MCF 10A (cell line): ENCODE measurements at places on chromosomes 3 and 15.

- no peak for DNase-seq
These were observed 54.6 kb downstream of the LPP start for GRCh38 chr3:188208516-188208981.

DNA sequence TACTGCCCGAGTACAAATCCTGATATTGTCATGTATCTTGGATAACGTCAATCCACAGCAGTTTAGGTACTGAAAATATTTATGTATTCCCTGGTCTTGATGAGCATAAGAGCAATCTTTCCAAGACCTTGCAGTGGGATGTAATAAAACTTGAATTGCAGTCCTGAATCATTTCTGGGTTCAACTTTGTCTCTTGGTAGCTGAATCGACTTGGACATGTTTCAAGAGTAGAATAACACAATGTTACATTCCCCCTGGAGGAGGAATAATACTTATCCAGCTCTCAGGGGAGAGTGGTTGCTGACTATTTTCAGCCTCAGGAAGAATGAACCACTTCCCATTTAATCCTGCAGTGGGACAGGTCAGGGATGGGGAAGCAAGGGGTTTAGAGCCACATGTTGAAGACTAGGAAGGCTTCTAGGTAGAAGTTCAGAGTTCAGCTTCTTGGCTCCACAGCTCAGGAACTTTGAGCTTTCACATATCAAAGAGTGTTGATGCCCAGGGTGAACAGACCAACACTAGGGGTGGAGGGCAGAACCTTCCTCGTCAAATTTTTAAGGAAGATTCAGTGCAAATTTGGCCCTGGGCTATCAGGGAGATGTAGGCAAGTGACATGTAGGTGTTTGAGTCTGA lies 43.4 kb upstream of the GPD1L start:
- DNase-seq: no peak

DNA sequence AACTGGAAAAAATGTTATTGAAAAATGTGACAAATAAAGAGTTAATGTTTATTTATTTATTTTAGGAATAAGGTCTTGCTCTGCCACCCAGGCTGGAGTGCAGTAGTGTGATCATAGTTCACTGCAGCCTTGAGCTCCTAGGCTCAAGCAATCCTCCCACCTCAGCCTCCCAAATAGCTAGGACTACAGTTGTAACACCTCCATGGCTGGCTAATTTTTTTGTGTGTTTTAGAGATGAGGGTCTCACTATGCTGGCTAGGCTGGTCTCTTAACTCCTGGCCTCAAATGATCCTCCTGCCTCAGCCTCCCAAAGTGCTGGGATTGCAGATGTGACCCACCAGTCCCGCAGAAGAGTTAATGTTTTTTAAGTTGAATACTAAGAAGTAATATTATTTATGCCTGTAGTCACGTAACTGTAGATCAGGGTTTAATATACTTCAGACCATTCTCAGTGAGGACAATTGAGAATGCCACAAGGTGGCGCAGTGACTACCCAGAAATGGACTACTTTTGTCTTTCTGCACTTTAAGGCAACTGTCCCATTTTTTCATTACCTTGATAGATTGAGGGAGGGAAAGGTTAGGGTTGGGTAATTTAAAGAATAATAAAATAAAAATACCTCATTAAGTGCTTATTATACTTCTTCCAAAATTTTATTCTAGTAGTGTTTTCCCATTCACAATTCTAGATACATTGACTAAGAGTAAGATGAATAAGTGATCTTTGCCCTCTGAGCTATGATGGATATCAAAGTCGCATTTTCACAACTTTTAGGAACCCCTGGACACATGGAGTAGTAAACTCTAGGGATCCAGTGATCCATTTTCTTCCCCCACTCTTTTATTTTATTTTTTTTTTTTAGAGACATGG lies 6.0 kb downstream of the MUC13 start:
- DNase-seq: peak; percentile 78

- DNase-seq: peak; percentile 36
These were observed 2.1 kb downstream of the CD47 start for GRCh38 chr3:108088697-108089096.

- no peak for DNase-seq
These were observed 266.2 kb upstream of the VEPH1 start for GRCh38 chr3:157769378-157769777.

- DNase-seq: no peak
These were observed 22.5 kb upstream of the ROPN1 start for GRCh38 chr3:124014366-124014942.

GRCh38 chr3:100029689-100030088 lies 84.6 kb downstream of the FILIP1L start:
- no peak for DNase-seq

DNA sequence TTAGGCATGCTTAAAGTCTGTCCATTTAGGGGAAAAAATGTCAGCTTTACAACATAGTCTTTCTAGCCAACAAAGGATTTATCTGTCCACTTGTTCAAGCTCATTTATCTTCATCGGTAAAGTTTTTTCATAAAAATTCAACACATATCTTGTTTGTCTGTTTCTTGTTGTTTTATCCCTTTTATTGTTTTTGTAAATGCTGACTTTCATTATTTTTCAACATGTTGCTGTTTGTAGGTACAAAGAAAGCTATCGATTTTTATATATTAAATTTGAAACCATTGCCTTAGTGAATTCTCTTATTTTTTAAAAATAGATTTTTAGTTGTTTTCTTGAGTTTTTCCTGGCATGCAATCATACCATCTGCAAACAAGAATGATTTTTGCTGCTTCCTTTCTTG lies 185.8 kb downstream of the NSMCE3 start:
- no peak for DNase-seq

GRCh38 chr15:42800731-42801474 lies 64.0 kb upstream of the CDAN1 start:
- no peak for DNase-seq

DNA sequence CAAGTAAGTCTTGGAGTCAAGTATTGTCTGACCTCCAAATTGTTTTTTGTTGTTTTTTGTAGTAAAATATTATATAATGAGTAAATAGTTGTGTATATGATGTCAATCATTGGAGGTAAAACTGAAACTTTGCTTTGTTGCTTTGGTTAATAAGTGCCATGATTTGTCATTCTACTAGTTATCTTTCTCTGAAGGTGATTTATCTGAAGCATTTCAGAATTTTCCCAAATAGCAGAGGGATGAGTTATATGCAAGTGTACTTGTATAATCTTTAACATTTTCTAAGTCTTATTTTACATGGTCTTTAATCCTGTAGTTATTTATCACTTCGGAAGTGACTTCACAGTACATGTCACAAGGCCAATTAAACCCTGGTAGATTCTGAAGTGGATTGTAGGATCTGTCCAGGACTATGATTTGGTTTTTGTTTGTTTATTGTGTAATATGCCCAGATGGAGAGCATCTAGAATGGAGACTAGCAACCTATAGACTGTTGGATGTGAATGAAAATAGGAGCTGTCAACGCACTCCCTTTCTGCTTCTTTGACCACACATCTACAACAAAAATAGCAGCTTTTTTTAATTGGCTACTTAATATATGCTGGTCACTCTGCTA lies 93.1 kb upstream of the SAMMSON start:
- DNase-seq: no peak

- DNase-seq: no peak
These were observed 15.0 kb downstream of the SPSB4 start for GRCh38 chr3:141065841-141066805.

- DNase-seq: no peak
These were observed 91.2 kb downstream of the DUT start for GRCh38 chr15:48422401-48422800.

DNA sequence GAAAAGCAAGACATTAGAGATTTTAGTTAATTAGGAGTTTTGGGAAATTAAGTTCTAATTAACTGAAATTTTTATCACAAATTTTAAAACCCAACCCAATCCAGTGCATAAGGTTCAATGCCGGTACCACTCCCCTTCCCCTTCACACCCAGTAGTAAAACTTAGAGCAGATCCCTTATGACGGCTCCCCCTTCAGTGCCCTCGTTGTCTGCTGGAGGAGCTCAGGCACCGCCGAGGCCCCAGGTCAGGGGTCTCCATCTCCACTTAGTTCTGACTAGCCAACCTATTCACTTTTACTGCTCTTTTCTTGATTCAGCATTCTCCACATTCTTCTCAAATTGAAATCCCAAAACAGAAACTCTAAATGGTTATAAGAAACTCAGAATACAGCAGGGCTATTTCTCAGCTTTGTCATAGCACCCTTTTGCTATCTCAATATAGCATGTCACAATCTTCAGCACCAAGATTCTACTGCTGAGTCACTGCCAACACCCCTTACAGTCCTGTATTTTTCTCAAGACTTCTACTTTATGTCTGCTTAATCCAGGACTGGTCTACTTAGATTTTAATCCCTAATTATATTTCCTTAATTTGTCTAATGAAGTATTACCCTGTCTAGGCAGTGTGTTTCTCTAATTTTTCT lies 39.8 kb downstream of the TUBGCP4 start:
- DNase-seq: peak; percentile 6

DNA sequence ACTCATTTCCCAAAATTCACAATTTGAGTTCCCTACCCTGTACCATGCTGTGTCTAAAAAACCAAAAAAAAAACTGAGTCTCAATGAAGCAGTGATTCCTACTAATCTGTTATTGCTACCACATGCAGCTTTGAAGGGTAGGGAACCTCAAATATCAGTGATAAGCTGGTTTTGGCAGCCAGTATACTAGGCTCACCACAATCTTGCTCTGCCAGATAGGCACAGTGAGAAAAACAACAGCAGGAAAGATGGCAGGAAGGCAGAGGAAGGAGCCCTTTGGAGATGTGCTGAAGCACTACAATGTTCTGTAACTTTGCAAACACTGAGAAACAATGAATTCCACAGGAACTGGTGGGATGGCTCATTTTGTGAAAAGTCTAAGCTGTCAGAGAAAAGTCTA lies 96.9 kb upstream of the UBP1 start:
- DNase-seq: no peak

DNA sequence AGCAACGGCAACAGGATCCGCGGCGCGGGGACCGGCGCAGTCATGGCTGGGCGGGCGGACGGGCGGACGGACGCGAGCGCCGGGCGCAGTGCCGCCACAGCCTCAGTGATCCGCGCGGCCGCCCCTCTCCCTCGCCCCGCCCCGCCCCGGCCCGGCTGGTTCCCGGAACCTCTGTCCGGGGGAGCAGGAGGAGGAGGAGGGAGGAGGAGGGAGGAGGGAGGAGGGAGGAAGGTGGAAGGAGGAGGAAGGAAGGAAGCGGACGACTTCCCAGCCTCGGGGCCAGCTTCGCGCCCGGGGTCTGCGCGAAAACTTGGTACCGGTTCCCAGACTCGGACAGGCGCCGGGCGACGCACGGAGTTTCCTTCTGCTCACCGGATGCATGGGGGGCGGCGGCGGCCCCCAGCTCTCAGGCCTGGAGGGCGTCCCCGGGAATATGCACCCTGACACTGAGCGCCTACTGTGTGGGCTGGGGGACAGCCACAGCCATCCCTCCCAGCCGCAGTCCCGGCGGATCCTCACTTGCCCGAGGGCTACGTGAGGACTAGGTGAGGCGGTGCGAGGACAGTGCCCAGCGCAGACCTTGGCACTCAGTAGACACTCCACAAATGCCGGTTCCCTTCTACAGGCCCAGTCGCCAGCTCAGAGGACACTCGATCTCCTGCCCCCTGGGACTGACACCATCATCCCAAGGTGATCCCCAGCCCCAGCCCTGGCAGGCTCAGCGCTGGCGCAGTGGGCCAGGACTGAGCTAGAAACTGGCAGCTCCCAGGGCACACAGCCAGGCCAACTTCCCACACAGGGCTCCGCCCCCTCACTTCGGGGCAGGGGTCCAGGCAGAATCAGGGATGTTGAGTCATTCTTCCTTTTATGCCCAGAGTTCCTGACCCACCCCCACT lies at the start of gene SHISA5:
Gene SHISA5, minus strand, starts transcription at position 124 of the 896 bp plus-strand sequence. Its CDS starts 80 bp downstream, at position 44.
- peak; percentile 69 for DNase-seq

GRCh38 chr3:58572013-58572633 lies 5.1 kb downstream of the FAM107A start:
- DNase-seq: no peak

DNA sequence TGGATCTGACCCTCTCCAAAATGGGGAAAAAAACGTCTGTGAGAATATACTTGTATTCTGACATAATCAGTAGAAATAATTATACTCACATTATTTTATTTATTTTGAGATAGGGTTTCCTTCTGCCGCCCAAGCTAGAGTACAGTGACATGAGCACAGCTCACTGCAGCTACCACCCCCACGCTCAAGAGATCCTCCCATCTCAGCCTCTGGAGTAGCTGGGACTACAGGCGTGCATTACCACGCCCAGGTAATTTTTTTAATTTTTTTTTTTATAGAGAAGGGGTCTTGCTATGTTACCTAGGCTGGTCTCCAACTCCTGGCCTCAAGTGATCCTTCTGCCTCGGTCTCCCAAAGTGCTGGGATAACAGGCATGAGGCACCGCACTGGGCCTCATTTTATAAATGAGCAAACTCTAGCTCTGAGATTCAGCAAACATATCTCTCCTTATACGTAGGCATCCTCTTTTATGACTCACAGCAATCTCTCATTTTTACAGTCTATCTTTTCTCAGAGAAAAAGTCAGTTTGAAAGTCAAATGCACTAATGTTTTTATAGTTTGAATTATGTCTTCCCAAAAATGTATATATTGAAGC lies 989 bp upstream of the VGLL3 start:
- no peak for DNase-seq

GRCh38 chr15:43958861-43959330 lies 132.1 kb downstream of the WDR76 start:
- no peak for DNase-seq

- DNase-seq: peak; percentile 21
These were observed 304.9 kb downstream of the FGF12 start for GRCh38 chr3:192422321-192422996.

DNA sequence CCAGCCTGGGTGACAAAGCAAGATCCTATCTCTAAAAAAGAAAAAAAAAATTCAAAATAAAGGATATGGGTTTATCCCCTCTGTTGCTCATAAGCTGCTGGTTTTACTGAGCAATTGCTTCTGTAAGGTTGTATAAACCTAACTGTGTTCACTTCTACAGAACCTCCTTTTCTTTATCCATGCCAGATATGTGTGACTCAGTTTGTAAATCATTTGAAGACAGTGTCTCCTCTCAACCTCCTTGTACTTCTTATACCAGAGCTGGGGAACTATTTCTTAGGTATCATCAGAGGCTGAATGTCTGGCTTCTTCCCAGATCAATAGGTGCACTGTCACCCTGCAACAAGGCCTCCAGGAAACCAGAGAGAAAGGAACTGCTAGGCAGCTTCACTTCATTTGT lies 273.8 kb downstream of the CD47 start:
- DNase-seq: no peak

- DNase-seq: no peak
These were observed 181.0 kb upstream of the ANKRD28 start for GRCh38 chr3:15978801-15979200.

DNA sequence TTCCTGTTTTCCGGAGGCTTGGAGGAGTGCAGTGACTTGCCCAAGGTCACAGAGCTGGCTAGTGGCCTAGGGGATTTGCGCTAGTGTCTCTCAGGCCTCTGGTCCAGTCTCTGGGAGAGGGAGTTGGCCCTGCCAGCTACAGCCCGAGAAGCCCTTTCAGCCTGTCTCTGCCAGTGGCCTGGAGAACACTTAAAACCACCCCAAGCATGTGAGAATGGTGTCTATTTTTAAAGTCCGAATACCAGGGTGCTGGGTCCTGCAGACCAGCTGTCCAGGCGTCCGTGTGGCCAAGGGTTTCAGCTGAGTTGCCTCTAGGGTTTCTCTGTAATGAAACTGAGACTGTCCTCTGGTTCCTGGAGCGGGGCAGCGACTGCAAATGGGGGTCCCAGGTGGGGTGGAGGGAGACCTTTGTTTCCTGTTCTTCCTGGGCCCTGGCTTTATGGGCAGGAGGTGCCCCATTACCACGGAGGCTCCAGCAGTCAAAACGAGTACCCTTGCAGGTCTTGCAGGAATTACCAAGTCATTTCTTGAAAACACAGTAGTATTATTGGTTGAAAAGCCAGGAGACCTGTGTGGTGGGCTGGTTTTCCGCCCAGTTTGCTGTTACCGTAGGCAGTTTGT lies 2.2 kb downstream of the CAND2 start:
- no peak for DNase-seq
